ENCODE measurements at places on chromosomes 4 and X.
A peak's percentile ranks its signal among the peaks of the same experiment; 100 is the strongest.

GRCh38 chrX:46573331-46573891, at the start of gene CHST7:
CHST7 (plus strand) TSS chrX:46573765; CDS start chrX:46573932, 167 bp downstream.
- DNase-seq: peak; percentile 29

DNA sequence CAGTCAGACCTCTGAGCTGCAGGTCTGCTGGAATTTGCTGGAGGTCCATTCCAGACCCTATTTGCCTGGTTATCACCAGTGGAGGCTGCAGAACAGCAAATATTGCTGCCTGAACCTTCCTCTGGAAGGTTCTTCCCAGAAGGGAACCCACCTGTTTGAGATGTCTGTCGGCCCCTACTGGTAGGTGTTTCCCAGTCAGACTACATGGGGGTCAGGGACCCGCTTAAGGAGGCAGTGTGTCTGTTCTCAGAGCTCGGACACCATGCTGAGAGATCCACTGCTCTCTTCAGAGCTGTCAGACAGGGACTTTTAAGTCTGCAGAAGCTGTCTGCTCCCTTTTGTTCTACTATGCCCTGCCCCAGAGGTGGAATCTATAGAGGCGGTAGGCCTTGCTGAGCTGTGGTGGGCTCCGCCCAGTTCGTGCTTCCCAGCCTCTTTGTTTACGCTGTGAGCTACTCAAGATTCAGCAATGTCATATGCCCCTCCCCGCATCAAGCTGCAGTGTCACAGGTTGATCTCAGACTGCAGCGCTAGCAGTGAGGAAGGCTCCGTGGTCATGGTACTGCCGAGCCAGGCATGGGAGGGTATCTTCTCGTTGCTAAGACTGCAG, 44.1 kb upstream of the KDR start:
- DNase-seq: no peak

GRCh38 chr4:78293821-78294301, 236.7 kb downstream of the FRAS1 start:
- DNase-seq: no peak

- no peak for DNase-seq
Observed at GRCh38 chr4:129532573-129532972, 436.6 kb downstream of the C4orf33 start.

GRCh38 chr4:79042079-79042674, 102.9 kb upstream of the PAQR3 start:
- no peak for DNase-seq

DNA sequence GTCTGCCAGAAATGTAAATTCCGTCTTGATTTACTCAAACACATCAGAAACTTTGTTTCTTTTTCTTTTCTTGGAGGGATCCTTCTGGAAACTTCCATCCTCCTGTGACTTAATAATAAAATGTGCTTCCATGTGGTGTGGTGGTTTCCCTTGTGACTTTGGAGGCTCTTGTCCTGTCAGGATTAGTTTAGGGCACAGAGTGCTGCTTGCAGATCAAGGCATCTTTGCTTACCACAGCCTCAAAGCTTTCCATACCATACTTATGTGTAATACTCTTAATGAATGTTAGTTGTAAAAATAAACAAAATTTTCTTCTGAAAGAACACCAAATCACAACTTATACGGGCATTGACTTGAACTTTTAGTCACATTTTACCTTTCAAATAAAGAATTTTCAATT, 27.4 kb downstream of the GBA3 start:
- no peak for DNase-seq

DNA sequence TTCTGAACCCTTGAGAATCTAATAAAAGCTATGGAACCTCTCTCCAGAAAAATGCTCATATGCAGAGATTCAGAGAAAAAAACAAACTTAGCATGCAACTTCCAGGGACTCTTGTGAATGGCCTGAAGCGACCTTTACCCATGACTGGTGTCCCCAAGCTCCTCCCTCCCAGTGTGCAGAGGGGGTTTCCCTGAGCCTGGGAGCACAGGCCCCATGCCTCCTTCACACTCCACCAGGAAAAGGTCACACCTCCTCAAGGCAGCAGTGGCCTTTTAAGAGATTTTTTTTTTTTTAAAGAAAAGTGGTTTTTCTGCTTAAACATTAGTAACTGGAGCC, 13.3 kb upstream of the UBA6 start:
- no peak for DNase-seq

DNA sequence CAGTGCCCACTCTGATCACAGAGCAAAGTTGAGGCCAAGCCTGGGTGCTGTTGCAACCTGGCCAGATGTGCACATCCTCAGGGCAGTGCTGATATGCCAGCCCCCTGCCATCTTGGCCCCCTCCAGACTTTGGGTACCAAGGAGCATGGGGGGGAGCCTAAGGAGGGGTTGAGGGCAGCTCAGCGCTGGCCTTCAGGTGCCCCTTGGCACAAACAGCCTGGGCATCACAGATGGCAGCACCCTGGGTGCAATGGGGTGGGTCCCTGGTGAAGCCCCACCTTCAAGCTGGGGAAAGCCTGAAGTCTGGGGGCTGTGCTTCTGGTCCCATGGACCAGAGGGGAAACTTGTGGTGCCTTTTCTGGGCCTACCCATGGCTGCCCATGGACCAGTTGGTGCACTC, 163.0 kb downstream of the FAM47A start:
- no peak for DNase-seq

DNA sequence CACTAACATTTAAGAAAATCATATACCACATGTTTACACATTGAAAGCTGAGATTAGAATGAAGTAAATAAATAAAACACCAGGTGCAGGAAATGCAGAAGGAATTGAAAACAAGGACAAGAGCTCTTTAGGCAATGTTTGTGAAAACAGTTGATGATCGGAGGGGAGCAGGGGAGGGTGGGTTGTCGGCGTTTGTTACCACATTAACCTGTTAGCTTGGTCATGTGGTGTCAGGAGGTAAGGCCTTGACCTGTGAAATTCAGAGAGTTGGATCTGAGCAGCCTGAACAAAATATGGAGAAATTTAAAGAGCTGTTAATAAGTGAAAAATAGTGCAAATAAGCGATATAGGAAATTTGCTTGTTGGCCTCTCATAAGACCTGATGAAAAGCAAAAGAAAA, 759.9 kb downstream of the PDHA2 start:
- DNase-seq: no peak
